ENCODE measurements at places on chromosomes 13 and 19.

- DNase-seq, result no peak
Observed at GRCh38 chr13:52931539-52932431, 83.3 kb upstream of the PCDH8 start.

DNA sequence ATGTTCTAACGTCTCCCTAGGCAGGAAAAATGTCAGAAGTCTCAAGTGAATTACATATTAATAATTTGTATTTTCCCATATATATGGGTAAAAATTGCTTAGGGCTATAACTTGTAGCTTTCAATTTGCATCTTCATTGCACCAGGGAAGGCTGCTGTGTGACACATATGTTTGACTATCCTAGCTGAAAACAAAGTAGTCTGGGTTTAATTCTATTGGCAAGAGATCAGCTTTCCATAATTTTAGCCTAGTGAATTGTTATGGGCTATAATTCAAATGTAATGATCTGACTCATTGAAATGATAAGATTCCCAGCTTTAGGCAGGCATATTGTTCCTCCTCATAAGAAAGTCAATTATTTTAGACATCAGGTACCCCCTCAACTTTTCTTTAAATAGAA is 553.1 kb downstream of the DCT start:
- DNase-seq, result no peak

DNA sequence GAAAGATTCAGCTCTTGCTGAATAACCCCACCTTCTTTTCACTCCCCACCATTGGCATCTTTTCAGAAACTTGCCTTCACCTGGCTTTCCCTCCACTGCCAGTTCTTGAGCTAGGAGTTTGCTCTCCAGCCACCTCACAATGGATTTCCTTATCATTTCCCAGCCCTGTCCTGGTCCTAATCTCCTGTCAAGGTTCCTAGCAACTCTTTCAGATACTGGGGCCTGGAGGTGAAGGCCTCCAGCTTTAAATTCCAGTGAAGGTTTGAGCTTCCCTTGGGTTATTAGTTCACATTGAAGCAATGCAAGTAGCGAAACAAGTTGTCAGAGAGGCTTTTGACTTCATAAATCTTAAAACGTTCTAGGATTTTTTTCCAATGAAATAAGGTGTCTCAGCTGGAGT is 320.8 kb upstream of the MAB21L1 start:
- no peak for DNase-seq

DNA sequence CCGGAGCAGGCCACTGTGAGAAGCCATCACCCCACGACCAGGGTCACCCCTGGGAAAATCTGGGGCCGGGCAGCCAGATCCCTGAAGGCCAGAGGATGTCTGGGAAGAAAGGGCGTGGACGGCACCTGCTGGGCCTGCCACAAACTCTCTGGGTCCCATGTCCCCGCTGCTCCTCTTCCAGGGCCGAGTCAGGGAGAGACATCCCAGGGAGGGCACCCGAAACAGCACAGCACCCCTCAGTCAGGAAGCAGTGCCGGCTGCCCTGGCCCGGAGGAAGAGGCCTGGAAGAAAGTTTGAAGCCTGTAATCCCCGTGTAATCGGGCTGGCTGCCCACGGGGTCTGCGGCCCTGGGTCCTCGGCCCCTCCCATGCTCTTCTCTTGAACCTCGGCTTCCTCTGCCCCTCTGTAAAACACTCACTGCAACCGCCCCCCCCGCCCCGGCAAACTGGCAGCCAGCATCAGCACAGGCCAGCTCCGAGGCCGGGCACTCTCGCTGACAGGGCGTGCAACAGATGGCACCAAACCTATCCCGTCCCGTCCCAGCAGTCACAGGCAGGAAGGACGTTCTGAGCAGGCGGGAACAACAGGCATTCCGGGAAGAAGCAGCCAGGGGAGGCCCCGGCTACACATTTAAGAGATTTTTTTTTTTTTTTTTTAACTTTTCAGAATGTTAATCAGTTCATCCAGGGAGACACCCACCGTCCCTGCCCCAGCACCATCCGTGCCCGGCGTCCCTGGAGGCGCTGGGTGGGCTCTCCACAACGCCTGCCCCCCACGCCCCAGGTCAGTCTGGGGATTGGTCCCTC is 1.5 kb downstream of the SBNO2 start:
- no peak for DNase-seq

DNA sequence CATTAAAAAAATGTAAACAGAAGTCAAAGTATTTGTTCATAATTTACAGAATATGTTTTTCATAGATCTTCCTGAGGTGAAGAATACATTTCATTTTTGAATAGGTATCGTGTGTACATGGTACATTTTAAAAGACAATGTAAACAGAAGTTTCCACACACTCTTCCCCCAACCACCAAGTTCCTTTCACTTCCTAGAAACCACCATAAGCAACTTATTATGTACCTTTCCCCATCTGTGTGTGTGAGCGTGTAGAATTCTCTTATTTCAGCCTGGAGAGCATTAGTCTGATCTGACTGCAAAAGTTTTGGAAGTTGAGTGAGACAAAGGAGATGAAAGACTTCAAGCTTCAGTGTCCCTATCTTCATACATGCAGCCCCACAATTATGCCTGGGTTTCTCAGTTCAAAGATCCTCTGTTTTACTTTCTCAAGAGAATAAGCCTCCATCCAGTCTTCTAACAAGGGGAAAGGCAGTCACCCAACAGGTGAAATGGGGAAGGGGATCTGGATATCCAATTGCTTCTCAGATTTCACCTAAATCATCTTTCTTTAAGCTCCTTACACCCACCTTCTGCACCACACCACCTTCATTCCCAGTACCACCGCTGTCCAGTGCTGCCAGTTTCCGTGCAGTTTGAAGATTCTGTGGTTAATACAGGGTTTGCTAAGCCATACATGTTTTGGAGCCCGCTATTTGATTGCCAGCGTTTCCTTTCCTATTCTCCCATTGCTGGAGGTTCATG is 2.1 kb downstream of the TEX30 start:
- DNase-seq, result no peak

DNA sequence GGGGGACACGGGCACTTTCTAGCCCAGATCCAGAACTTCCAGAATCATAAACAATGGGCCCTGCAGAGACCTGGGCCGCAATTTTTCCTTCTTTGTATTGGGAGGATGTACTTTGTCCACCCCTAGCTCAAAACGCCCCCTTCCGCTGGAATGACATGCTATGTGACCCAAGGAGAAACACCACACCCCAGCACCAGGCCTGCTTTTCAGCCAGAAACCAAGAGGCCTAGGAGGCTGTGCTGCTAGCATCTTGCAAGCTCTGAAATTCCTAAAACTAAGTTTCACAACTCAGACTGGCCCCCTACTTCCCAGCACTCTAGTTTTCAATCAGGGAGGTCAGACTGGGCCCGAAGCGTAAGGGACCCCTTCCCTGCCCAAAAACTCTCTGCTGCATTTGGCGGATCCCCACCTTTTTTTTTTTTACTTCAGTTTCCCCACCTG is 538 bp downstream of the LSM4 start:
- peak; percentile 42 for DNase-seq

- no peak for DNase-seq
Observed at GRCh38 chr19:42407816-42408175, 17.7 kb upstream of the CNFN start.

DNA sequence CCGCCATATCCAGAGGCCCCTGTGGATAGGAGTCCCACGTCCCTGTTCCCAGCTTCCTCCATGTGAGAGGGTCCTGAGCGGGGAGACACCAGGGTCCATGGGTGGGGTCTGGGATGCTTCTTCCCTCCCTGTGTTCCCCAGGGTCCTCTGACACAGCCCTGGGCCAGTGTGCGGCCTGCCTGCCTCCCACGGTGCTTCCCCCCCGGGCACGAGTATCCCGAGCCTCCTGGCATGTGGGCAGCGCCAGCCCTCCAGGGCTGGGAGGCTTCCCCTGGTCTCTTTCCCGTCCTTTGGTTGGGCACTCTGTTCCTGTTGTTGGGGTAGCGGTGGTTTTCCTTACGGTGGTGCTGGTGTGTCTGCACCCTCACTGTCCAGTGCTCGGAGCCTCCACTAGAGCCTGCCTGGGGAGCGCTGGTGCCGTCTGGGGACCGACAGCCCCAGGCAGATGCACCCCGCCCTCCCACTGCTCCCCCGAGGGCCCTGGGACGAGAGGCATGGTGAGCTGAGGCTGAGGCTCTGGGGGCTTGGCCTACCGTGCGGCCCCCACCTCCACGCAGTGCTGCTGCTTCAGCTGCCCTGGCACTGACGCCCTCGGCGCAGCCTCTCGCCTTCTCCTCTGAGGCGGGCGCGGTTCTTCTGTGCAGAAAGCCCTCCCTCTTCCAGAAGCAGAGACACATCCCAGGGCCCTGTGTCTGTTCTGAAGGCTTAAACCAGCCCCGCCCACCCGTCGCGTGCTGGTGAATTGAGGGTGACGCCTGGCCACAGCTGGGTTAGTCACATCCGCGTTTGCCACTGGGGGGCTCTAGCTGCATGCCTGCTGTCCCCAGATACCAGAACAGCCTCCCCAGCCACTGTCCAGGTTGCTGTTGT is 27.9 kb downstream of the PLEKHJ1 start:
- DNase-seq, result peak; percentile 39

All from CD4-positive, alpha-beta T cell treated with Interleukin-17A for 4 hours (primary cell).